ENCODE measurements at places on chromosomes 2 and 18.

DNA sequence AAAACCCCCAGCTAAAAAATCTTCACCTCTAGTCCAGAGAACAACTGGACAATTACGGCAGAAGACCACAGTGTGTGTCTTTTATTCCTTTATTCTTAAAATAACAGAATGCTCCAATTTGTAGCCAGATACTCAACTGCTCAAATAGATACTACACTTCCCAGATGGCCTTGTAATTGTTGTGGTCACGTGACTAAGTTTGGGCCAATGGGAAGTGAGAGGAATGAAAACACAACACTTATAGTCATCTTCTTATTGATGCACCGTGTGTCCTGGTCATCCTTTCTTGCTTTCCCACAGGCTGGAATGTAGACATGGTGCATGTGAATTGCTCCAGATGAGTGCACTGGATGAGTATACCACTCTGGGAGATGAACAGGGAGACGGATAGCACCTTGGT is 145.1 kb downstream of the CDC42EP3 start:
- no peak for DNase-seq

DNA sequence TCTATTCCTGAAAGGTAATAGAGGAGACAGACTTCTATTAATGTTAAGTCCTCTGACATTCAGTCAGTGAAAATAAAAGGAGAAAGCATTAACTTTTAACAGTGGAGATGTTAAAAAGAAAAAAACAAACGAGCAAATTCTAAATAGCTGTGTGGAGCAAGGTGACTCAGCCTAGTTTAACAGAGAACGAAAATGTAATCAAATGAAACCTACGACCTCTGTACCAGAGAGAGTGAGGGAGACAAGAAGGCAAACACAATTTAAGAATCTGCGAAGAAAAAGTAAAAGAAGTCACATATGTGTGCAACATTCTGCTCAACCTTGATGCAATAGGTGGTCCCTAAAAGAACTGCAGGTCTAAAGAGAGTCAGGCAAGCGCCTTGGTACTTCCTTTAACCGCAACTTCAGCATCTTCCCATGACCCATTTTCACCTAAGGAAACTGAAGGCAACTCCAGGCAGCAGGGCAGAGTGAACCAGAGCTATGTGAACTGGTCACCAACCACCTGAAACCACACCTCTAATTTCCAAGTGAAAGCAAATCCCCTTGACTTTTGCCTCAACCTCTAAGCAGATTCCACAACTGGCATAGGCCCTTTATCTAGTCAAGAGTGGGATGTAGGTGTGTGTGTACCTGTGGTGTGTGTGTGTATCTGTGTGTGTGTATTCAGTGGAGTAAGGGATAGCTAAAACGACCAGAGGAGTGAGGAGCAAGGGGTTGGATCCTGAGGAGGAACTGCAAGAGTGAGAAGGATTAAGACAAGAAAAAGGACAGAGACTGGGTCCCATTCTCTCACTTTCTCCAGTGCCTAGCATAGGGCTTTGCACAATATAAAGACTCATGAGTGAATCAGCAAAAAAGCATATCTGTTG is 43.0 kb downstream of the FIGN start:
- DNase-seq = no peak

DNA sequence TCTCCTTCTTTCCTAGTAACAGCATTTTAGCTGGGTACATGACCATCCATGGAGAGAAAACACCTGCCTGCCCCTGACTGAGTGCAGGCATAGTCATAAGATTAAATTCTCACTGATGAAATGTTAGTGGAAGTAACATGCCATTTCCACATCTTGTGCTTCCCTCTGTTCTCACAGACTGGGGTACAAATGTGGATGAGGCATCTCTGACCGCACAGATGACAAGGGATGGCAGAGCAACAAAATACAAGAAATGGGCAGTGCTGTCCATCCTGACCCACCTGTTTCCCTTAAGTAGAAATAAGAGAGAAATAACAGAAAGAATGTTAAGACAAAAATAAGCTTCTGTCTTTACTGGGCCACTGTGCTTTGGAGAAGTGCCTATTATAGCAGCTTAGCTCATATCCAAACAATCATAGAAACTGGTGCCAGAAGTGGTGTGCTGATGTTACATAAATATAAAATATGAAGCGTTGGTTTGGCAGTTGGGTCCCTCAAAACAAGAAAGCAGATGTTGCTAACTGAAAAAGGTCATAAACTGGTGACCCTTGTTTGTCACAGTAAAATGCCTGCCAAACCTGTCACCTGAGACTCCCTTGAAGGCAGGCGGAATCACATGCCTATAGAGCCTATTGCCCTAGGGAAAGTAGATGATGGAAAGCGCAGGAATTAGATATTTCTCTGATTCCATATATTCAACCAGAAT is 72.4 kb upstream of the CCDC150 start:
- DNase-seq = no peak

GRCh38 chr18:47790036-47790435 is 140.4 kb downstream of the SMAD2 start:
- no peak for DNase-seq

DNA sequence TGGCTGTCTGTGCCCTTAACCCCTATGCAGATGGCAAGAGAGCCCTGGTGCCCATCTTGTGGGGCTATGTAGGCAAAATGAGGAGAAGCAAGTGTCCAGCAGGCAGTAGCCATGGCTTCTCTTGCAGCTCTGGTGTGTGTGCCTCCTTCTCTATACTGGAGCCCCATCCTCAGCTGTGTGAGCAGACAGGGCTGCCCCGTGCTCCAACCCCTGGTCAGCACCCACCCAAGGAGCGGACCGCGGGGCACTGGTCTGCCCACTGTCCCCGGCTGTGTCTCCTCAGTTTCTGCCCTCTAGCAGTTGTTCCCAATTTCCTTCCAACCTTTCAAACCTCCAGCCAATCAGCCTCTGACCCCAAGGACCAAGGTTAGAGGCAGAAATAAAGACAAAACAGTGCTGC is 134.9 kb upstream of the GLI2 start:
- no peak for DNase-seq

GRCh38 chr2:170354855-170355780 is 177.2 kb downstream of the MYO3B start:
- no peak for DNase-seq

DNA sequence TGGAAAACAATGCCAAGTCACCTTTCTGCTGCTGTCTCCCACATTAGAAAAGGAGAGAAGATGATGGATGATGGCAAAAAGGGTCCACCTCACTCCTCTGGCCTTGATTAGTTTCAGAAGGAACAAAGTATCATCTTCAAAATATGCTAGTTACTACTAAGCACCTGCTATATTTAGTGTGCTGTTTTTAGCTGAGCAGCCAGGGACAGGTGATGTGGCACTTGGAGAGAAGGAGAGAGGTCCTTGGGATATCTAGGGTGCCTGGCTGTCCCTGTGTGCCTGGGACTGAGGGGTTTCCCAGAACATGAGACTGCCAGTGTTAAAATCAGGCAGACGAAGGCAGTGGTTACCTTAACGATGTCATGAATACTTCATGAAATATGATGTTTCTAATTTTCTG is 235.5 kb upstream of the NT5C1B start:
- no peak for DNase-seq

- no peak for DNase-seq
Measured at GRCh38 chr2:69509750-69510140, 72.5 kb upstream of the NFU1 start.

GRCh38 chr2:119197529-119198239 is 25.9 kb upstream of the STEAP3 start:
- no peak for DNase-seq

- DNase-seq = no peak
Measured at GRCh38 chr18:76306685-76307292, 188.3 kb downstream of the ZNF516 start.

GRCh38 chr18:6939972-6940371 is 177.6 kb downstream of the LAMA1 start:
- DNase-seq = no peak

DNA sequence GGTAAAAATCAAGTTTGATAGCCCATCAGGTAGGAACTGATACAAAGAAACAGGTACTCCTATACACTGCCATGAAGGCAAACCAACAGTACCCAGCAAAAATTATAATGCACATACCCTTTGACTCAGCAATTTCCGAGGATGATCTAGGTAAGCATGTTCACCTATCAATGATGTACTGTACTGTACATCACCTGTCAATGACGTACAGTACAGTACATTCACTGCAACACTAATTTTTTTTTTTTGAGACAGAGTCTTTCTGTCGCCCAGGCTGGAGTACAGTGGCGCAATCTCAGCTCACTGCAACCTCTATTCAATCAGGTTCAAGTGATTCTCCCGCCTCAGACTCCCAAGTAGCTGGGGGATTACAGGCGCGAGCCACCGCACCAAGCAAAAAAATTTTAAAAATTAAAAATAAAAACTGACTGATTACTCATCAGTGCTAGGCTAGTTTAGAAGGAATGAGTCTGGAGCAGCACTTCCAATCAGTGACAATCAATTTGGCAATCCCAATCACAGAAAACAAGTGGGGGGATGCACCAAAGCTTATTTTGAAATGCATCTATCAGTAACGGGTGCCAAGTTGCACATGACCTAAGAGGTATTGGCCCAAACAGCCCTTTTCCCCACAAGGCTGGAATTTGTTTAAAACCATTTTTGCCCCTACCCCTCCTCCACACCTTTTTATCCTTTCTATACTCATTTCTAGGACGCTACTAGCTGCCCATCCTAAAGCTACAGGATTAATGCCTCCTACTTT is 8.2 kb downstream of the SRSF7 start:
- DNase-seq = no peak

GRCh38 chr2:150282357-150282756 is 205.1 kb downstream of the RND3 start:
- DNase-seq = no peak

DNA sequence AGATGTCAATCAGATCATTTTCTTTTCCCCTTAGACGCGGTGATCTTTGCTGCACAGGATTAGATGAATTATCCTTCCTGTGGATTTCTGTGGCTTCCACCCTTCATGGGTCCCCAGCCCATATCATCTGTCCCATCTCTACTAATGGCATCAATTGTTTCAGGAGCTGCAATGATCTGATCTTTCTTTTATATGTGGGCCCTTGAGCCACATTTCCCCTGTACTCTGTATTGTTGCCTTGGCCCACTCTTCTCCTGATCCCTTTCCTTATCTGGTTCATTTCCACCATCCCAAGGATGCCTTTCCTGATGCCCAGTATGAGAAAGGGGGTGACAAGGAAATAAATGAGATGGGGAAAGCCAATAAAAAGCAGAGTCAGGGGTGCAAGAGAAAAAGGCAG is 24.7 kb downstream of the SP140 start:
- DNase-seq = no peak

- DNase-seq = no peak
Measured at GRCh38 chr2:199956062-199956380, 639 bp downstream of the MAIP1 start.

DNA sequence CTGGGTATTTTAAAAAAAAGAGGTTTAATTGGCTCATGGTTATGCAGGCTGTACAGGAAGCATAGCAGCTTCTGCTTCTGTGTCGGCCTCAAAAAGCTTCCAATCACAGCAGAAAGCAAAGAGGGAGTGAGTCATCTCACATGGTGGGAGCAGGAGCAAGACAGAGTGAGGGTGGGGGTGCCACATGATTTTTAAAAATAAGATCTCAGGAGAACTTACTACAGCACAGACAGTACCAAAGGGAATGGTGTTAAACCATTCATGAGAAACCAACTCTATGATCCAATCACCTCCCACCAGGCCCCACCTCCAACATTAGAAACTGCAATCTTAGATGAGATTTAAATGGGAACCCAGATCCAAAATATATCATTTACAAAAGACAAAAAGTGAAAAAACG is 14.6 kb downstream of the ZNF519 start:
- DNase-seq = no peak

DNA sequence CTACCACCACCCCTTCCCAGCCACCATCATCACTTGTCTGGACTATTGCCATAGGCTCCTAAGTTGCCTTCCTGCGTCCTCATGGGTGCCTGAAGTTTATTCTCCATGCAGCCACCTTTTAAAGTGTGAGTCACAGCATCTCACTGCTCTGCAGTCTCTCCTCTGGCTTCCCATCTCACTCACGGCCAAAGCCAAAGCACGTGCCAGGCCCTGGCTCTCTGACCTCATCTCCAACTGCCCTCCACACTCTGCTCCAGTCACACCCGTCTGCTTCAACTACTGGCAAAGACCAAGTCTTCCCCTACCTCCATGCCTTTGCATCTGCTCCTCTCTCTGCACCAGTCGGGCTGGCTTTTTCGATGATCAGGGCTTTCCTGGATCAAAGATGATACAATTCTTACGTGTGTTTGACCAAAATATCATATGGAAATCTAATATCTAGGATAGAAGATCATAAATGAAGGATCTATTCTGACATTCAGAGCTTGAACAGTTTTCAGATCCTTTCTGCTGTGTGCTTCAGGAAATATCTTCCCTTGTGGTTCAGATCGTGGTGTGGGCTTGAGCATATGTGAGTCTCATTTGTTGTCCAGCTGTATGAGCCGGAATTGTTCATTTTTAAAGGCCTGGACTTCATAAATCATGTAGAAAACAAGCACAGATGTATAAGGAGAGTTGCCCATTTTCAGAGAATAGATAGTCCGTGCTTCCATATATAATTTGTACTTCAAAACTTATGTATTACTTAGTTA is 175.6 kb downstream of the PRKCE start:
- no peak for DNase-seq

GRCh38 chr2:74571058-74571457 is 16.5 kb downstream of the DOK1 start:
- DNase-seq = no peak

DNA sequence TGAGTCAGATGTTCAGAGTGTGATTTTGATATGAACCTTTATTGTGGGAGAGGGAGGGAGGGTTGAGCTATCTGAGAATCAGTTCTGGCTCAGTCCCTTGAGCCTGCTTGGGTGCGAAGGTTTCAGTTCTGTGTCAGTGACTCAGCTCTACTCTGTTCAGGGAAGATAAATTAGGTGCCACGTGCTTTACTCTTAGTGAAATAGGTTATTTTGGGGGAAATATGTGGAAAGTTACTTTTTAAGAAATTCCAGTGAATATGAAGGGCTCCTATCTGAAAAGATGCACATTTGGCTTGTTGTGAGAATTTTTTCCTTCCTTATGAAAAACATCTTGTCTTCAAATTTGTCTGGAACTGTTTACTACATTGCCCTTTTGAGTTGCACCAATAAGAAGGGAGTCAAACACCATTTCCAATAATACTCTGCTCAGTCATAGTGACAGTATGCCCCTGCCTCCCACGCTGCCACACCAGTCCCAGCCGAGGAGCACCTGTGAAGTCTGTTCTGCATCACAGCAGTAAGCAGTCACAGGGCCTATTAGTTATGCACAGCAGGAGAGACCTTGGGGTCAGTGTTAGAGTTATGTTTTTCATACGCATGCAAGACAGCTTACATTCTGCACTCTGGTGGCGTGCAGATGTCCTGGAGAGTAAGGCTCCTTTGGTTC is 32.8 kb upstream of the DNAH7 start:
- DNase-seq = no peak

- no peak for DNase-seq
Measured at GRCh38 chr18:34957119-34957863, 83.9 kb upstream of the MAPRE2 start.

- no peak for DNase-seq
Measured at GRCh38 chr18:805755-806110, 6.3 kb downstream of the YES1 start.

Measured in activated naive CD4-positive, alpha-beta T cell (primary cell).